Non-pigmented ciliary epithelial cell (primary cell): ENCODE measurements at places on chromosomes 1 and 21.

DNA sequence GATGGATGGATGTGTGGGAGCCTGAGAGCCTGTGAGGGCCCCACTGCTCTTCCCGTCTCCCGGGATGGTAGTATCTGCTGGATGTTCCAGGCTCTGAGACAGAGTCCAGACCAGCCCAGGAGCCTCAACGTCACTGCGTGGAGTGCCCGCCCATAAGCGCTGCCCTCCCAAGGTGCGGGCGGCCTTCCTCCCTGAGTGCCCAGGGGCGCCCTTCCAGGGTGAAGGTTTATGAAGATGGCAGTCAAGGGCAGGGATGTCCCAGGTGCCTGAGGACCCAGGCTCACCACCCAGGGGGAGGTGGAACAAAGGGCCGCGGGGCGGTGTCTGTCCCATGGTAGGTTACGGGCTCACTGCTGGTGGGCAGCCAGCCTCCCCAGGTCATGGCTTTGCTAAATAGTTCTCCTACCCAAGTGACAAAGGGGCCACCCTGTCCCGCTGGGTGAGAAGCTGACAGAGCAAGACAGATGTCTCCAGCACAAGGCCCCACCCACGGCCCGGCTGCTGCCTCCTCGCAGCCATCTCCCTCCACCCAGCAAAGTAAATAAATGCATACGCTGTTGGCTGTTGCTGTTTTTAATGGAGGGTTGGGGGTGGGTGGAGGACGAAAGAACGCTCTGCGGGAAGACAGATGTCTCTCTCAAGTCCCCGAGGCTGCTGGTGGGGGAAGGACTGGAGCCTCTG, 9.0 kb upstream of the GPR153 start:
- DNase-seq = no peak

DNA sequence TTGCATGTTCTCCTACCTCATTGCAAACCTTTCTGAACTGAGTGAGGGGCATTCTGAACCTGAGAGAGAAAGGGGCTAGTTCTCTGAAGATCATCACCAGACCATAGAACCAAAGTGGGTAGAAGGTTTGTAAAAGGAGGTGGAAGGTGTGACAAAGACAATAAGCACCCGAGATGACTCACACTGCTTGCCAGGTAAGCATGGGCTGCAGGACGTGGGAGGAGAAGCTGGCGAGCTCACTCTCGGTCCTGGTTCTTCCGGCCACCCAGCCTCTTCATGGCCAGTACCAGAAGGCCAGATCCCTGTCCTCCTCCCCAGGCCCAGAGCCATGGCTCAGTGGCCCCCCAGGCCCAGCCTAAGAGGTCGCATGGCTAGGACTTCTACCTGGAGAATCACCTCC, 128.3 kb downstream of the TMEM53 start:
- DNase-seq = no peak

GRCh38 chr1:67491280-67491679, 61.1 kb upstream of the SERBP1 start:
- DNase-seq = no peak

DNA sequence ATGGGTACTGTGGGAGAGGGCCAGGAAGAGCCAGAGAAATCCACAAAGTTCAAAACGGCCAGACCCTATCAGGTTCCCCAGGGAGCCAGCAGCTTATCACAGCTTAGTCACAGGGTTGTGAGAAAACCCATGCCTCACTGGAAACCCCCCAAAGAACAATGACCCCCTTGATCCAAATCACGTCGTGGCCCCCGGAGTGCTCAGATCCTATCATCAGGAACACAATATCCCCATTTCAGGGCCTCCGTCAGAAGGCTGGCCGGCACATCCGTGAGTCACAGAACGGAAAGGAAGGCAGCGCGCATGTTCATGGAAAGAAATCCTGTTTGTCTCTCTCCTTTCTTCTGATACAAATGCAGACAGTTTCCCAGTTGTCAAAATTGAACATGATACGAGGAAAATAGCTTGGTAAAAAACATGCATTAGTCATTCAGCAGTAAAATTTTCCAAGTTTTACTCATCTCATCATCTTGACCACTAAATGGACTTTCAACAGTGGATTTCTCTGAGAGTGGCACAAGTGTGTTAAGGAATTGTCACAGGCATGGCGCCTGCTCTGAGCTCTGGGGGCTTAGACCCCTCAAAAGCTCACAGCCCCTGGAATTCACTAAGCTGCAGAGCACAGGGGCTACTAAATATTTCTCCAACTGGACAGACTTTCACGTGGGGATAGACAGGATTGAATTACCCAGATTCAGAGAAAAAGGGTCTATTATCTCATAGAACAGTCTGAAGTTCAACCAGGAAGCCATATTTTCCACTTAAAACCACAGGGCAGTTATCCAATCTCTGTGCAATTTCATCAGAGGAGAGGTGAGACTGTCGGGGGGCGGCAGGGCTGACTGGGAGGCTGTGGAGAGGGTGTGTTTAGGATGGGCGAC, 124.8 kb downstream of the RIPK4 start:
- DNase-seq = peak; percentile 75

- peak; percentile 91 for DNase-seq
Observed at GRCh38 chr1:212485913-212486618, 53.3 kb downstream of the NENF start.
